ENCODE measurements at places on chromosomes 13 and 19.

GRCh38 chr13:32496599-32497160, 41.9 kb downstream of the N4BP2L2 start:
- no peaks in the 10 kb centered on the region for H3K36me3 ChIP-seq
- H3K27me3 ChIP-seq: no peaks in the 10 kb centered on the region
- no peak overlapping the region for H3K27ac ChIP-seq
- DNase-seq: peak; percentile 18

DNA sequence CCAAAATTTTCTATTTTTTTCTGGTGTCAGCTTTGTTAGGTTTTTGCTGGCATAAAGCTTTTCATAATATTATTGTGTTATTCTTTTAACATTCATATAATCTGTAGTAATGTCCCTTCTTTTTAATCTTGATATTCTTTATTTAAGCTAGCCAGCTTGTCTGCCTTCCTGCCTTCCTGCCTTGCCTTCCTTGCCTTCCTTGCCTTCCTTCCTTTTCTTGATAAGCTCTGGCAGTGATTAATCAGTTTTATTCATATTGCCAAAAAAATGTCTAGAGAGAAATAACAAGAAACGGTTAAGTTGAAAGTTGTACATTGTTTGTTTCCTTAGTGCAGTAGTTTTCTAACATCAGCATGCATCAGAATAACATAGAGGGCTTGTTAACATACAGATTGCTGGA, 257.5 kb downstream of the MAB21L1 start:
- H3K4me1 ChIP-seq: no peaks in the 10 kb centered on the region
- no peak for DNase-seq
- H3K27me3 ChIP-seq: no peaks in the 10 kb centered on the region
- H3K36me3 ChIP-seq: no peaks in the 10 kb centered on the region

DNA sequence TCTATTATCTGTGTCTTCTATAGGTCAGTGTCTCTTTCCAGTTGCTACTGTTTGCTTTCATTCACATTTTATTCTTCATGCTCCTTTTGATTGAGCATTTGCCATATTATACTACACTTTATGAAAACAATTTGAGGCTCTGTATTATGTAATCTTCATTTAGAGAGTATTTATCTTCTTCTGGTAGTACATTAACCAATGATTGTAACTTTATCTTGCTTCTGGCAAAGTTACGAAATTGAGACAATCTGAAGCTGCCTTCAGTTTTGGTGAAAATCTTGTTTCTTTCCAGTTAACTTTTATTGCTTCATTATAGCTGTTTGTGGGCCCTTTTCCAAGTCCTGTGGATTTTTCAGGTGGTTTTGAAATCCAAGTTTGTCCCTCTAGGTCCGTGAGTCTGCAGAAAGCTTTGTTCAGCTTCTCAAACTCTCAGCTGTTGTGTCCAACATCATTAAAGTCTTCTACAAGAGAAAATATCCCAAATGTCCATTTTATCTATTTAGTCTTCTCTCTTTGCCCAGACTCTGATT, 1255.4 kb upstream of the SPRY2 start:
- H3K36me3 ChIP-seq: no peaks in the 10 kb centered on the region
- no peaks in the 10 kb centered on the region for H3K27me3 ChIP-seq
- H3K4me3 ChIP-seq: no peak overlapping the region
- H3K27ac ChIP-seq: no peak overlapping the region

DNA sequence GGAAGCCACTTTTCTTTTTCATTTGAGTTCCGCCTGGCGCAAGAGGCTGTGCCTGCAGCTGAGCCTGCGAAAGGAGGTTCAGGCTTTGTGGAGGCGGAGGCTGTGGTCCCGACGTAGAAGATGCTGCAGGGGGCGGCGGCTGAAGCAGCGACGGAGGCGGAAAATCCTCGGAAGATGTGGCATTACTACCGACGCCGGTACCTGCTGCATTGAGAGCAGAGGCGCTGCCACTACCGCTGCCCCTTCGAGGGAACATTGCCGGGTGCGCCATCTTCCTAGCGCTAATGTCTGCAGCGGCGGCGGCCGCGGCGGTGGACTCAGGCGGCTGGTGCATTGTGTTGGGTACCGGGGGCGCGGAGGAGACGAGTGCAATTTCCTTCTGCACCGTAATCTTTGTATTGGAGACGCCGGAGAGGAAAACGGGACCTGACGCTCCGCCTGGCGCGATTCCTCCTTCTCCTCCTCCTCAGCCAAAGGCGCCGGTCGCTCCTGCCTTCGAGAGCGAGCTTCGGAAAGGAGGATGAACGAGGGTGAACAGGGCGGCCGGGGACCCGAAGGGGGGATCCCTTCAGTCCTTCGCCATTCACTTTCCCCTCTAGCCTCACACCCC, at the start of gene TSC22D1:
Gene TSC22D1, minus strand, starts transcription at position 590 of the 610 bp plus-strand sequence. Its CDS starts 256 bp downstream, at position 334.
- peak; percentile 60 for DNase-seq
- peaks cover 12% of the 10 kb centered on the region for H3K36me3 ChIP-seq
- H3K4me3 ChIP-seq: peak within 1 kb of the TSS; percentile 90
- H3K4me1 ChIP-seq: peaks cover 52% of the 10 kb centered on the region

- no peak overlapping the region for H3K4me3 ChIP-seq
- no peak for DNase-seq
- H3K36me3 ChIP-seq: no peaks in the 10 kb centered on the region
- H3K27ac ChIP-seq: no peak overlapping the region
Measured at GRCh38 chr13:25783601-25784024, 268.2 kb downstream of the SHISA2 start.

- H3K36me3 ChIP-seq: peaks cover 21% of the 10 kb centered on the region
- no peaks in the 10 kb centered on the region for H3K27me3 ChIP-seq
- peak; percentile 72 for DNase-seq
- peak overlapping the region; percentile 90 for H3K27ac ChIP-seq
- peaks cover 74% of the 10 kb centered on the region for H3K4me1 ChIP-seq
Measured at GRCh38 chr19:15463861-15464371, 428 bp downstream of the RASAL3 start.

GRCh38 chr19:38974624-38975213, 823 bp downstream of the FBXO17 start:
- no peaks in the 10 kb centered on the region for H3K36me3 ChIP-seq
- DNase-seq: no peak
- peaks cover 7% of the 10 kb centered on the region for H3K27me3 ChIP-seq
- H3K4me1 ChIP-seq: peaks cover 21% of the 10 kb centered on the region
- H3K27ac ChIP-seq: no peak overlapping the region

GRCh38 chr19:54600212-54600611, 6.8 kb downstream of the LILRA1 start:
- H3K4me3 ChIP-seq: no peak overlapping the region
- no peak overlapping the region for H3K27ac ChIP-seq
- H3K36me3 ChIP-seq: no peaks in the 10 kb centered on the region
- no peaks in the 10 kb centered on the region for H3K27me3 ChIP-seq

DNA sequence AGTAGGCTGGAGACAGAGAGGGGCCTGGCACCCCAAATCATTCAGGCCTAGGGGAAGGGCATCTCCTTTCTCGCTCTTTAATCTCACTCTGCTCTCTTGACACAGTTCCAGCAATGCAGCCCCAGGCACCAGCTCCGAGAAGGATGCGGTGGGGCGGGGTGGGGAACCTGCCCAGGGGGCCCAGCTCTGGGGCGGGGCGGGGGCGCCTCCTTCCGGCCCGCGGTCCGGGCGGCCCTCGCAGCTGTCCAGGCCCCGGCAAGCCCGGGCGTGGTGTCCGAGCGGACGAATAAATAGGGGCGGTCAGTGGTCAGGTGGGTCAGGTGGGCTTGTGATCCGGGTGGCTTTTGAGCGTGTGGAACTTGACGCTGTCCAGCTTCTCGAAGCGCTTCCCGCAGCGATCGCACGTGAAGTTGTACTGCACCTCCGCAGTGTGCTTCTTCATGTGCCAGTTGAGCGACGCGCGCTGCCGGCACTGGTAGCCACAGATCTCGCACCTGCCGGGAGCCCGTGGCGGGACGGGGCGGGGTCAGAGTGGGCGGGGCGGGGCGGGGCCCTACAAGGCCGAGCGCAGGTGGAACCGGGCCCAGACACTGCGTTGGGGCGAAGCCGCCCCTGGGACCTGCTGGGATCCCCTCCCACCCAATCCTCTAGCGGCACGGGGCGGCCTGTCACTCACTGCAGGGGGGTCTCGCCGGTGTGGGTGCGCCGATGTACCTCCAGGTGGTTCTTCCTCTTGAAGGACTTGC, 2.7 kb upstream of the ELAVL3 start:
- no peaks in the 10 kb centered on the region for H3K36me3 ChIP-seq
- no peak overlapping the region for H3K4me3 ChIP-seq
- no peak overlapping the region for H3K27ac ChIP-seq
- DNase-seq: no peak
- no peaks in the 10 kb centered on the region for H3K4me1 ChIP-seq
- H3K27me3 ChIP-seq: peaks cover 16% of the 10 kb centered on the region

Data from common myeloid progenitor, CD34-positive (primary cell).